Globus pallidus (tissue), 1 donor: ENCODE measurements at places on chromosomes 5 and 9.

- peak; percentile 24 for DNase-seq
Observed at GRCh38 chr9:36873247-36873875, 160.7 kb downstream of the PAX5 start.

DNA sequence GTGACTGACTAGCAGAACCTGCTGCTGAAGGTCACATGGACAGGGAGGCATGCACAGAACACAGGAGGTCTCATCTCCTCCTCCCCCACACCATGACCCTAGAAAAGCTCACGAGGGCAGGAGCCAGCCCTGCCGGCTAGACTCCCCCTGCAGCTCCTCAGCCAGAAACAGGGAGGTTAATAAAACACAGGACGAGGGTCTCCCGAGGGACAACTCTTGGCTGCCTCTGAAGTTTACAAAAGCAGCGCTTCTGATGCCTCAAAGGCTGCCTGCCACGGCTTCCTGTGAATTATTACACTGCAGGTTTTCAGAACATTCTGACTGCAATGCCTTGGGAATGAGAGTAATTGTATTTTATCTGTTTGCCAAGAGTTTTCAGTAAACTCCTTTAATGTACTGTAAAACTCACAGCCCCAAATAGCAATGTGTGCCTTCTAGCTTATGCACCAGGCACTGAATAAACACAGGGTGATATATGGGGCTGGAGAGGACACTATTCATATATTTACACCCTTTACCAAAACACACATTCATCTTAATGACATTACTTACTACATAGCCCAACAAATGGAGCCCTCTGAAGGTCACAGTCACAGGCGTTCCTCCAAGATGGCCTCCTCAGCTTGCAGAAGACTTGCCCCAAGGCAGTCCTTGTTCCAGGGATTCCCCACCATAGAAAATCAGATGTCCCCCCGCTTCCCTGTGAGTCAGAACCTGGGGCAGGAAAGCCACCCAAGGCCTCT lies 83.7 kb downstream of the C5orf15 start:
- DNase-seq = no peak

DNA sequence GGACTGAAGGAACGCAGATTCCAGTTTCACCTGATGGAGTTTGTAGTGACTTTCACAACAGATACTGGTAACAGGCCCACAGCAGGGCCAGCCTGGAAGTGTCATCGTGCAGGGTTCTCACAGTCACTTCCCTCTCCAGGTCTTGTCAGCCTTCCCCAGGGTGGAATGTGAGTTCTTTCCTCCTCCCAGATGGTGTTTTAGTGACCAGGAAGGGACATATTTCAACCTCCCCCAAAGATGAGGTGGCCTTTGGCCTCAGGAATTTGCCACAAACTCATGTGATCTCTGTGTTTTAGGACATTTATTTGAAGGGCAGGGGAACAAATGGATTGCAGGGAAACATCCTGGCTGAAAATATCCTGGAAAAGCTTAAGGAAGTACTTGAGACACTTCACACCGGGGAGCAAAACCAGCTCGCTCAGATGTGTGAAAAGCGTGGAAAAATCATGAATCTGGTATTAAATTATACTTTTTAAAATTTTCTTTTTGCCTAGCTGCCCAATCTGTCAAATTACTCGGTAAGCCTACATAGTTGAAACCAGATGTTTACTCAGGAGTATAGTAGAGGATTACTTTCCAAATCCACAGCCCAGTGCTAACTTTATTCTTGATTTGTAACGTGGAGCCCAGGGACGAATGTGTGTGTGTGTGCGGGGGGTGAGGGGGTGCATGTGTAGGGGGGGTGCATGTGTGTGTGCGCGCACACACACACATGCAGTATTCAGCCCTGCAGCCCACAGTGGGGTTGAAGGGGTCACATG lies 66.8 kb downstream of the PTPDC1 start:
- DNase-seq = no peak

DNA sequence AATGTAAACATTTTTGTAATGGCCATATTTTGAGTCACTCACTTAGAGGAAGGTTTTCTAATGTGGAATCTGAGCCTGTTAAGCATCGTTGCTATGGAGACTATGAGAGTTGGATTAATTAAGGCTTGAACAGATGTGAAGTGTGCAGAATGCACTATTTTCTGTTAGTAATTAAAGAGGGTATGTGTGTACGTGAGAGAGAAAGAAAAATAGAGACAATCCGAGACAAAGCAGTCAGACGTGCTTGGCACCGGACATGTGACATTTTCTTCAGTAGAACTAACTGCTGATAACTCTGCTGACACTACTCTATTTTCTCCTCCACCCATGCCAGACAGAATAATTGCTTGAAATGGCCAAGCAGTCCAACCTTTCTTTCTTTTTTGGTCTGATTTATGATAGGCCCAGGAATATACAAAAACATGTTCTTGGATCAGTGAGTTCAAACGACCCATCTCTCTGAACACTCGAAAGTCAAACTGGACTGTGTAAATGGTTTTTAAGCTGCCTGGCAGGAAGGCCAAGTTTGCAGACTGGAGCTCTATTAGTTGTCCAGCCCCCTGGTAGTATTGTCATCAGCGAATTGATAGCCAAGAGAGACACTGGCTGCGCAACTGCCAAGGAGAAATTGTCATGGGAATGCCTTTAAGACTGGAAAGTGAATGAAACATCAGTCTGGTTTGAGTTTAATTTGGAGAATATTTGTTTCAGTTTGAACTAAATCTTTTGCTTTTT lies 322.1 kb downstream of the ARHGEF28 start:
- no peak for DNase-seq

DNA sequence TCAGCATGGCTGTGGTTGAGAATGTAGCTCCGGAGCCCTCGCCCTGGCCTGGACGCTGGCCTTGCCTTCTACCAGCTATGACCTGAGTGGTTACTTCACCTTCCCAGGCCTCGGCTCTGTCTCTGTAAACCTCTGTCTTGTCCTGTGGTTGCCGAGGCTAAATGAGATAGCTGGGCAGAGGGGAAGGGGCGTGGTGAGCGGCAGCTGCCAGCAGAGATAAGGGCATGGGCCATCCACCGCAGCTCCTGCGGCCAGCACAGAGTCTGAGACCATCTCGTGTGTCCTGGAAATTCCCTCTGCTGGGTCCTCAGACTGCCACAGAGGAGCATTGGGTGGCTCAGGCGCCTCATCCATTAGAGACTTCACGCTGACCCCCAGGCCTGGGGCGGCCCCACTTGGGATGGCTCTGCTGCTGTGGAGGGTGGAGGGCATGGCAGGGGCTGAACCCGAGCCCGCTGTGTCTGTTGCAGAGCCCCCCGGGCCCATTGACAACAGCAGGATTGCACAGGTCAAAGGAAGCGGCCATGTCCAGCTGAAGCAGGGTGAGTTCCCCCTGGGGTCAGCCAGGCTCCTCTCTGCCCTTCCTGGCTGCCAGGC lies 43.9 kb downstream of the USP20 start:
- DNase-seq = no peak

GRCh38 chr9:31119890-31120454 lies 1264.5 kb upstream of the ACO1 start:
- DNase-seq = peak; percentile 5

GRCh38 chr5:92163906-92164305 lies 780.8 kb upstream of the ARRDC3 start:
- DNase-seq = no peak

DNA sequence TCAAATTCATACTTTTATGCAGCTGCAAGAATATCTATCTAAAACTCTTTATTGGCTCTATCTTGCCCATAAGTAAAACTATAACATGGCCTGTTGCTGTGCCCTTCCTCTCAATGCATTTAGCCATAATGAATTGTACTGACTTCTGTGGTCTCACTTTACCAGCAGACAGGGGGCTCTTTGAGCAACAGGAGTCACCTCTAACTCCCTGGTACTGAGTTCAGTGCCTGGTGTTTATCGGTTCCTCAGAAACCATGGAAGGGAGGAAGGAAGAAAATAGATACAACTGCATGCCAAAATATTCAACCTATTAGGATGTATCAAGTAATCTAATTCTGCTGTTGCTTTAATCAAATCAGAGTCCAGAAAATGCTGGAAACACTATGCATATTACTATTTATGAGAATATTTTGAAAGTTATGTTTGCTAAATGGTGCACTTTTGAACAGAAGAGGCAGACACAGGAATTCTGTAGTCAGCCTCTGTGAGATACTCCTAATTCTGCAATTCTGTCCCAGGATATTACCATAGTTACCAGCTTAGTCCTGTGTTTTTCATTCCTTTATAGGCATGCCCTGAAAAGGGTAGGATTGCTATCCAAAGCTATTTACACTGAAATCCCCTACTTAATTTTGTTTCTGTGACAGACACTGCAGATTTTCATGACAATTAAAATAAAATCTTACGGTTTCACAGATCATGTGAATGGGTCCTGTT lies 89.8 kb downstream of the CD180 start:
- DNase-seq = no peak

GRCh38 chr9:22052376-22052945 lies 43.4 kb upstream of the CDKN2B start:
- peak; percentile 35 for DNase-seq

- DNase-seq = no peak
Observed at GRCh38 chr5:72212171-72212570, 104.9 kb downstream of the MAP1B start.

GRCh38 chr5:78367318-78367991 lies 7.0 kb downstream of the SCAMP1 start:
- DNase-seq = no peak

DNA sequence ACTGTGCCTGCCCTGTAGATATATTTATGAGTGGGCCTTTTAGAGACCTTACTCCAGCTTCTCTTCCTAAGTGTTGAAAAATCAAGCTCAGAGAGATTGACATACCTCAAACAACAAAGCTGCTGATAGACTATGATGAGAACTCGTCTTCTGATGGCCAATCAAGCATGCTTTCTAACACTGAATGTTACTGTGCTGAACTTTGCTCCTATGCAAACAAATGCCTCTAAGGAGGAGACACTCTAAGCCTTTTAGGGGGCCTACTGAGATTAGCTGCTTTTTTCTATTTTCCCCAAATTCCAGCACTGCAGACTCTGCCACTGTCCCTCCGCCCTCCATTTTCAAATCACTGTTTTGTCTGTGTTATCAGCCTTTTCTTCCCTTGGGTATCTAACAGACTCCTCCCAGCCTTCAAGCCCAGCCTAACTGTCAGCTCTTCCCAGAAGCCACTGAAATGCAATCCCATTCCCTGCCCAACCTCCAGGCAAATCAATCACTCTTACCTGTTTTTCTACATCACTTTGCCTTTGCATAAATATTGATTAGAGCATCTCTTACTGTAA lies 39.5 kb downstream of the TXNDC8 start:
- no peak for DNase-seq

- DNase-seq = no peak
Observed at GRCh38 chr5:82211855-82212572, 66.1 kb downstream of the RPS23 start.

- DNase-seq = no peak
Observed at GRCh38 chr9:89122949-89123348, 55.7 kb downstream of the SHC3 start.

- DNase-seq = no peak
Observed at GRCh38 chr9:71620331-71620730, 148.0 kb downstream of the CEMIP2 start.

GRCh38 chr9:76215066-76215465 lies 179.2 kb downstream of the RFK start:
- DNase-seq = no peak

DNA sequence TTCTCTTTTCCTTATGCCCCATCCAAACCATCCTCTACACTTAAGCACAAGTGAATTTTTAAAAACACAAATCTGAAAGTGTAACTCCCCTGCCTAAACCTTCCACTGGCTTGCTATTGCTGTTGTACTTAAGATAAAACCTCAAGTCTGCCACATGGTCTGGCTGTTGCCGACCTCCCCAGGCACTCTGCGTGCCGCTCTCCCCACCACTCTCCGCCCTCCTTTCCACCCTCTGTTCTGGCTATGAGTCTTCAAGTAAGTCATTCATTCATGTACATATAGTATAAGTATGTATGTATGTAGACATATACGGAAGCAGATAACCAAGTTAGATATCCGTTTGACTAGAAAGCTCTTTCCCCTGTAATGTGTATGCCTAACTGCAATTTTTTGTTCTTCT lies 94.7 kb upstream of the ANKRD55 start:
- no peak for DNase-seq
